CD4-positive, alpha-beta T cell treated with Interleukin-17A for 1 hour (primary cell): ENCODE measurements at places on chromosomes 13 and 19.

DNA sequence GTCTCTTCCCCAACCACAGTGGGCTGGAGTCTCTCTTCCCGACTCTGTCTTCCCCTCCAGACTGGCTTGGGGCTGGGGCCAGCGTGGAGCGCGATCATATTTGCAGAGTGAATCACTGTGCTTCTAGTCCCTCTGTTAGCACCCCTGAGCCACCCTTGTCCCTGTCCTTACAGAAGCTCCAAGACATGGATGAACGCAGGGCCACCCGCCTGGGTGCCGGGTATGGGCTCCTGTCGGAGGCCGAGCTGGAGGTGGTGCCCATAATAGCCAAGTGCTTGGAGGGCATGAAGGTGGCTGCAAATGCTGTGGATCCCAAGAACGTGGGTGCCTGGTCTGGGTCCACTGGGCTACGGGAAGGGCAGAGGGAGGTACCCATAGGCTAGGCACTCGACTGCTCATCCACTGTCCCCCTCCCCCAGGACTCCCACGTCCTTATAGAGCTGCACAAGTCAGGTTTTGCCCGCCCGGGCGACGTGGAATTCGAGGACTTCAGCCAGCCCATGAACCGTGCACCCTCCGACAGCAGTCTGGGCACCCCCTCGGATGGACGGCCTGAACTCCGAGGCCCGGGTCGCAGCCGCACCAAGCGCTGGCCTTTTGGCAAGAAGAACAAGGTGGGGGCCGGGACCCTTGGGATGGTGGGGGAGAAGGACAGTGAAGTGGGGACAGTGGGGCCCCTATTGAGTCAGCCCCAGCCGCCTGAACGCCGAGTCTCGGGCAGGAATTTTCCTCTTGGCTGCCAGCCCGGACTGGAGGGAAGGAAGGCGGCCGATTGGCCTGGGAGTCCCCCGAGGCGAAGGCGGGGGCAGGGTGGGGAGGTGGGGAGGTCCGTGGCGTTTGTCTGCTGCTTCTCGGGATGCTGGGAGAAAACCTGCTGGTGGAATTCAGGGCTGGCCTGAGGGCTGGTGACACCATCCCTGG, 5.2 kb downstream of the TRIP10 start:
- DNase-seq: no peak

DNA sequence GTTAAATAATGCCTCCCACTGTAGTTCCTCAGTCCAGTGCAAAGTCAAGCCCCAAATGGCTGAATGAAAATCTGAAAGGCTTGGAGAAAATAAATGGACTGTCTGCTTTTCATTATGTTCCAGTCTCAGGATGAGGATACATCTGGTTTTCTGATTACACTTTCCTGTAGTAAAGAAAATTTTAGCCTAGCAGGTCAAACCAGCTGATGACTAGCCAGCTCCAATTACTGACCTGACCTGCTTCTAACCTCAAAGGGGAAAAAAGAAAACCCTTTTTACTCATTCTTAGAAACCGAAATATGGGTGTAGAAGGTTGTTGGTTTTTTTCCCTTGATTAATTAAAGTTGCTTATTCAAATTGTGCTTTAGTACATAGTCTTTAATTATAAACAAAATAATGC, 418.4 kb downstream of the EFNB2 start:
- DNase-seq: no peak

DNA sequence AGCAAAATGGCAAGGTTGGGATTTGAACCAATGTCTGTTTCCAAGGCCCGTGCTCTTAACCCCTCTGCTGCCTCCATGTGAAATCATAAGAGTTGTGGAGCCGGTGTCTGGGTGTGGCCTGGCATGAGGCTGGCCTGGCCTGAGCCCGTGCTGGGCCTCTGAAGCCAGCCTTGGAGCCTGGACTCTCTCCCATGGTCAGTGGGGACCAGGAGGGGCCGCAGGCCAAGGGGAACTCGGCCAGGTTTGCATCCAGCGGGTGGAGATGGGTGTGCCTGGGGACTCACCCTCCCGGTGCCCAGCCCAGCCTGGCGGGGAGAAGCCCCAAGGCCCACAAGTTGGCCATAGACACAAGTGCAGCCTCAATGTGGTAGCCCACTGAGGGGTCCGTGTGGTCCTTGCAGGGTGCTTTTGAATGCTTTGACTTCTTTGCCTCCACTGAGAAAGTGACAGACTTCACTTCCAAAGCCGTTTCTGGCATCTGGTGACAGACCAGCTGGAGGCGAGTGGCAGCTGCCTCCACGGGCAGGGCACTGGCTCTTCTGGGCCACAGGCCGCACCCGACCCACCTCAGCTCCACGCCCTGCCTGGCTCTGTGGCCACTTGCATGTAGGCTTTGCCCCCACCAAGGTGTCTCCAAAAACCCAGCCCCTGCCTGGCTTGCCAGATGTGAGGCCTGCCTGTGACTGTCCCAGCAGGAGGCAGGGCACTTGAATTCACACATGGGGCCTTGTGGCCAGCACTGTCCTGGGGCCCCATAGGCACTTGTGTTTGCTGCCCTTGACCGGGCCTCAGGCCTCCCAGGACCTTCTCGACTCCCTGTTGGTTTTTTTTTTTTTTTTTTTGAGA, 26.2 kb upstream of the NCCRP1 start:
- DNase-seq: no peak

DNA sequence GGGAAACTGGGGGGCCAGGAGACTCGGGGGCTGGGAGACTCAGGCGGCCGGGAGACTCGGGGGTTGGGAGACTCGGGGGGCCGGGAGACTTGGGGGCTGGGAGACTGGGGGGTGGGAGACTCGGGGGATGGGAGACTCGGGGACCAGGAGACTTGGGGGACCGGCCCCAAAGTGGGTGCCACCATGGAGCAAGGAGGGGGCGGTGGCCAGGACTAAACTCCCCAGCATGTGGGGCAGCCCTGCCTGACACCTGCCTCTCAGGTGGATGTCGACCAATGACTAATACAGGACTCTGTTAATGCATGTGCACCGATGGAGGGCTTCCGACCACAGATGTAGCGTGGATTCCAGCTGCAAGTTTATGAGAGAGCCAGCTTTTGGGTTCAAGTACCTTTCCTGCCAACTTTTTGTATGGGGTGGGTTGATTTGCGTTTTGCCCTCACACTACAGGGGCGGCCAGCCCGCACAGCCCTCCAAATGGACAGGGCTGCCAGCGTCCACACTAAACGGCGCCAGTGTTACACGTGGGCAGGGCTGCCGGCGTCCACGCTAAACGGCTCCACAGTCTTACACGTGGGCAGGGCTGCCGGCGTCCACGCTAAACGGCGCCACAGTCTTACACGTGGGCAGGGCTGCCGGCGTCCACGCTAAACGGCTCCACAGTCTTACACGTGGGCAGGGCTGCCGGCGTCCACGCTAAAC, 62.2 kb downstream of the RASA3 start:
- DNase-seq: no peak

DNA sequence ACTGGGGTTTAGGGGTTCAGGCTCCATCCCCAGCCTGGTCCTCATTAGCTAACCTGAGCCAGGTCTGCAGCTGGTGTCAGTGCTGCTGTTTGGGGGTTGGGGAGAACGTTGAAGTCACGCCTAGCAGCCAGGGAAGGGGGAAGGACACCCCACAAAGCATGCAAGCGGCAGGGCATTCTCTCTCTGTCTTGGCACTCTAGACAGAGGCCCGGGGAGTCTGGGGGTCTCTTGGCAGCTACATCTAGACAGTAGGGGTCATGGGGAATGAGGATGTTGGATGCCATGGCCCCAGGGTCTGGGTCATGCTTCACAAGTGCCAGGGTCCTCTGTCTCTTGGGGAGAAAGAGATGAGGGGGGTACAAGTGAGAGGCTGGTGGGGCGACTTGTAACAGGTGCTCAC, 2.6 kb downstream of the ERICH4 start:
- no peak for DNase-seq
